Naive B cell (primary cell): ENCODE measurements at places on chromosomes 6 and 20. TPM values are rescaled to one million over a fixed set of nuclear protein-coding genes. Genes with fewer than 3 reads are reported as not detected.

The NPBWR2 gene
- not detected for polyA plus RNA-seq

The ENPP4 gene
- 7.9 TPM for polyA plus RNA-seq

The CDC25B gene
- 13.0 TPM for polyA plus RNA-seq

The TTLL9 gene
- not detected for polyA plus RNA-seq

The ISM1 gene
- not detected for polyA plus RNA-seq

The SOX18 gene
- polyA plus RNA-seq, result not detected

The MAD2L1BP gene
- polyA plus RNA-seq, result 28.6 TPM

The RBBP8NL gene
- not detected for polyA plus RNA-seq

The KCNK16 gene
- not detected for polyA plus RNA-seq

The RAET1G gene
- not detected for polyA plus RNA-seq

- H3K4me3 ChIP-seq, result no peak overlapping the region
- no peak overlapping the region for H3K27ac ChIP-seq
- peaks cover 3% of the 10 kb centered on the region for H3K4me1 ChIP-seq
- no peaks in the 10 kb centered on the region for H3K27me3 ChIP-seq
- no peak for DNase-seq
Observed at GRCh38 chr20:34989118-34989517, 33.5 kb downstream of the MYH7B start.

DNA sequence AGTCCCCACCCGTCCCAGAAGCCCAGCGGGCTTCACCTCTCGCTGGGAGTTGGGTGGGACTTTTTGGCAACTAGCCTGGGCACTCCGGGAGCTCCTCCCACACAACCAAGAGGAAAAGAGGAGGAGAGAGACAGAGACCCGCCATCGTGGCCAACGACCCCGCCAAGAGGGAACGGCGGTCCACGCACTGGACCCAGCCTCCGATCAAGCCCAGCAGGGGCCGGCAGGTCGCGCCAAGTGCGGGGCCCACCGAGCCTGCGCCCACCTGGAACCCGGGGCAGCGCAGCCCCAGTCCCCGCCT is 3.0 kb upstream of the TMEM14C start:
- peak overlapping the region; percentile 73 for H3K4me3 ChIP-seq
- H3K36me3 ChIP-seq, result no peaks in the 10 kb centered on the region
- DNase-seq, result no peak

DNA sequence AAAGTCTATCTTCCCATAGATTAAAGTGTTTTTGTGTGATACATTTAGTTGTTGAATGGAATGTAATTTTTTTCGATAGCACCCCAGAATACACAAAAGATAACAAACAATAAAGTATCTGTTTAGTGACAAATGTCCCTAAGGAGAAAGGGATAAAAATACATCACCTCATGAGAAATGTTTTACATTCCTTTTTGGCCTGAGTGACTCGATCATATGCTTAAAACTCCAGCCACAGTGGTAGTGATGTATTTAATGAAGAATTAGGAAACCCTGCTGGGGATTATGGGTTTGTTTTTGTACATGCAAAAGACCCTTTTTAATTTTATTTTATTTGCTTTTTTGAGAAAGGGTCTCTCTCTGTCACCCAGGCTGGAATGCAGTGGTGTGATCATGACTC is 4.3 kb upstream of the SGK1 start:
- H3K4me1 ChIP-seq, result peaks cover 10% of the 10 kb centered on the region
- no peak overlapping the region for H3K27ac ChIP-seq
- H3K27me3 ChIP-seq, result peaks cover 13% of the 10 kb centered on the region
- no peaks in the 10 kb centered on the region for H3K36me3 ChIP-seq
- no peak for DNase-seq

DNA sequence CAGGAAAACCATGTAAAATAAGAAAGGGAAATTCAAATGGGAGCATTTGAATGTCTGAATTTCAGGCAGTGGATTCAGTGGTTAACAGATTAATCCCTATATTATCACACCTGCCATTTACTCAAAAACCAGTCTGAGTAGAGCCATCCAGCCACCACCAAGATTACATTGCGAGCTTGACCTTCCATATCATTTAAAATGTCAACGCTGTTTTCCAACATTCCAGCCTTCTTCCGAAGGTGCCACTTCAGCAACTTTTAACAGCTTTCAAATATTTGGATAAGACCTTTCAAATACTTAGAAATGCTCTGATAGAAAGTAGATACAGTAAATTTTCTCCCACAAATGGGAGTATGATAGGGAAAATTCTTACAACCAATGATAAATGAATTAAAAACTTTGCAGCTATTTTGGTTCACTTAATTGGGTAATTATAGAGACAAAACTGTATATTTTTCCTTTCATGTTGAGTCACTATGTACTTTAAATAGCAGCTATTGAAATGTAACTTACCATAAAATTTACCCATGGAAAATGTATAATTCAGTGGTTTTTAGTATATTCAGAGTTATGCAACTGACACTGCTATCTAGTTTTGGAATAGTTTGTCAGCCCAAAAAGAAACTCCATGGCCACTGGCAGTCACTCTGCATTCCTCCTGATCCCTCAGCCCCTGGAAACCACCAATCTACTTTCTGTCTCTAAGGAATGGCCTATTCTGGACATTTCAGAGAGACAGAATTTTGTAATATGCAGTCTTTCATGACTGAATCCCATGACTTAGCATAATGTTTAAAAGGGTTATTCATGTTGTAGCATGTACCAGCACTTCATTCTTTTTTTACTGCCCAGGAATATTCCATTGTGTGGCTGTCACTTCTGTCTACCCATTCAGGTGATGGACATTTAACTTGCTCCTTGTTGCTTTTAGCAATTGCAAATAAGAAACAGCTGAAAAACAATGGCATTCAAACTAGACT is 21.5 kb downstream of the EZR start:
- H3K4me3 ChIP-seq, result peak overlapping the region; percentile 43
- H3K27me3 ChIP-seq, result no peaks in the 10 kb centered on the region
- peak overlapping the region; percentile 95 for H3K27ac ChIP-seq
- H3K4me1 ChIP-seq, result peaks cover 78% of the 10 kb centered on the region
- no peak for DNase-seq

DNA sequence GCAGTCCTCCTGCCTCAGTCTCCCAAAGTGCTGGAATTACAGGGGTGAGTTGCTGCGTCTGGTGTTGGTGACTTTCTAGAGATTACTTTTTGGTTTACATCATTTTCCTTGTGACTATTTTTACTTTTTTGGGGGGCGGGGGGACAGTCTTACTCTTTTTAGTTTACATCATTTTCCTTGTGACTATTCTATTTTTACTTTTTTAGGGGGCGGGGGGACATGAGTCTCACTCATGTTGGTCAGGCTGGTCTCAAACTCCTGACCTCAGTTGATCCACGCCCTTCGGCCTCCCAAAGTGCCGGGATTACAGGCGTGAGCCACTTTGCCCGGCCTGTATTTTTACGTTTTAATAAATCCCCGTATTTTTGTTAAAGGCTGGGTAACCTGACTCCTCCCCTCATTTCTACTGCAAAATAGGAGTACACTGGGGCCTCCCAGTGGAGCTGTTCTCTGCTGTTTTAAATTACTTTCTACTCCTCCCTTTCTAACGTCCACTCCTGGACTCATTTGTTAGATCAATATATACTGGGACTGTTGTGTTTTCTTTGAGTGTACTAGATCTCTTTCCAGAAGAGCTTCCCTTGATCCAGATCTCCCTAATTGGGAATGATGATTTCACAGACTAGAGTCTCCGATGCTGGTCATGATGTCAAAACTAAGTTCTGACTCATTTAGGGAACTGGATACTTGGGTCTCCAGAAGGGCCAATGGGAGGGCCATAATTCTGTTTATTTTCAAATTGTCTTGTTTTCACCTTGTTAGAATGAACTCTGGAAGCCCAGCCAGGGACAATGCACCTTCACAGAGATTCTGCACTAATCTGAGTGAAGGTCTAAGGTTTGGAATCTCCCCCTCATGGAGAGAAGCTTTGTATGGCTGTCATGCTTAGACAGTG is 9.2 kb downstream of the HSPA1B start:
- peaks cover 12% of the 10 kb centered on the region for H3K36me3 ChIP-seq
- H3K4me3 ChIP-seq, result peak overlapping the region; percentile 92
- no peaks in the 10 kb centered on the region for H3K27me3 ChIP-seq

- no peak for DNase-seq
- peaks cover 10% of the 10 kb centered on the region for H3K27me3 ChIP-seq
- H3K36me3 ChIP-seq, result no peaks in the 10 kb centered on the region
- H3K4me1 ChIP-seq, result no peaks in the 10 kb centered on the region
- no peak overlapping the region for H3K27ac ChIP-seq
Observed at GRCh38 chr6:17343215-17343614, 50.2 kb upstream of the CAP2 start.

DNA sequence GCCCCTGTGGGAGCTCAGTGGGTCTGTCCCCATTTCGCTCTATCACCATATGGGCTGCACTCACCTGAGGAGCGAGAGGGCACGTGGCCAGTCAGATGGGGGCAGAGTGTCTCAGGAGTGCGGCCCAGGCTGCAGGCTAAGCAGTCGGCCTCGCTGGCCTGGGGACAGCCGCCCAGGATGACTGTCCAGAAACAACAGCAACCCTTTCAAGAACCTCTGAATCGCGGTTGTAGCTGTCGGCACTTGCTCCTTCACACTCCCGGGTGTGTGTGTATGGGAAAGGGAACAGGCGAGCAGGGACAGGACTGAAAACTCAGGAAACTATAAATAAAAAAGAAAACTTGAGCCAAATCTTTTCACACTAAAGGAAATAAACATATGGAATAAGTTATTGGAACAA is 63.1 kb downstream of the TFAP2A start:
- no peak overlapping the region for H3K4me3 ChIP-seq
- DNase-seq, result no peak
- H3K36me3 ChIP-seq, result no peaks in the 10 kb centered on the region
- H3K4me1 ChIP-seq, result no peaks in the 10 kb centered on the region

DNA sequence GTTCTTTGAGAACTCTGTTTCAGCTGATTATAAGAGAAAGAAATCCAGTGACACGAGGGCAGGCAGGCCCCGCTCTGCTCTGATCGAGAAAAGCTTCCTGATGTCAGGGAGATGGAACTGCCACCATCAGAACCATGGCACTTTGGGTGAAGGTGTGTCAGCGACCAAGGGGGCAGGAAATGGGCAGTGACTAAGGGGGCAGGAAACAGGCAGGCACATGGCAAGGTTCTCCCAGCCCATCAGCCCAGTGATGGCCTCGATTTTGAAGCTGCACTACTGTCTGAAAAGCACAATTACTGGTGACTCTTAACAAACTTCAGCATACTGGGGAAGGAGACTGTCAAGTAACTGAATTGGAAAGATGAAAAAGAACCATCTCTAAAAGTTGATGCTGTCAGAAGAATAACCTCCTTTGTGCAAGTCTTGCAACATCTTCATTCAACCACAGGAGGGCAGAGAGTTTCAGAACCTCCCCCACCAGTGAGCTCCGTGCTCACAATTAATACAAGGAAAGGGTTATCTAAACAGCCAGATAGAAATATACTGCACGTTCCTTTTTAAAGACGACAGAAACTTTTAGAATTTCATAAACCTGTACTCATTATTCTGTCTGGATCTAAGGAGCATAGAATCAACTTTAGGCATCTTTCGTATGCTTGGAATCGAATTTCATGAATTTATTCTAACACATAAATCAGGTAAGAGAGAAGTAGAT is 39.1 kb downstream of the TMX4 start:
- peak overlapping the region; percentile 37 for H3K27ac ChIP-seq
- H3K36me3 ChIP-seq, result peaks cover 27% of the 10 kb centered on the region
- no peak overlapping the region for H3K4me3 ChIP-seq
- no peaks in the 10 kb centered on the region for H3K27me3 ChIP-seq

DNA sequence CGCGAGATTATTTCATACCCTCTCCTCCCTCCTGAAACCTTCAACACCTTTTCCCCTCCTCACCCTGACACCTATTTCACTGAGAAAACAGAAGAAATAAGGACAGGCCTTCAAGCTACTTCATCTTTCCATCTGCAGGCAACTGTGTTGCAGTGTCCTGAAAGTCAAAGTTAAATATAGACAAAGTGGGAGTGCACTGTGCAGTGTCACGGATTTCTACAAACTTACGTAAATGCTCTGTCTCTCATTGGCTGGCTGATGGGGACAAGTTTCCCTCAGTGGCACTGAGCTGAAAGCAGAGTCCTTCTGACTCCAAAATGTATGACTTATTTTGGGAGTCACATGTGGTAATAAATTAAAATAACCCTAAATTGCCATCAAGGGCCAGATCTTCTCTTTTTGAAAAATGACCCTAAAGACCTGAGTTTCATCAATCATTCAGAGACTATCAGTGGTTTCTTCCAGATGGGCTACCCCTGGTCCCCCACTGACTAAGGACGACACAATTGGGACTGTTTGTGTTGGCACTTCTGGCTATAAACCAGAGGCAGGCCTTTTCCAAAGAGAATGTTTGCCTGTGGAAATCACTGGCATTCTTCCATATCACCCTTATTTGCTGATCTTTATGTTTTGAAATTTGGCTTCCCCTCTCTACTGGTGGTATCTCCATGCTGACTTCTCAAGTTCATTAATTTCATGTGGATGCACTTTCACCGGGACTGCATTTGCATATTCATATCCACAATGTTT is 21.6 kb downstream of the ALDH8A1 start:
- H3K27ac ChIP-seq, result no peak overlapping the region
- H3K4me1 ChIP-seq, result no peaks in the 10 kb centered on the region
- no peak for DNase-seq
- H3K27me3 ChIP-seq, result no peaks in the 10 kb centered on the region
- H3K4me3 ChIP-seq, result no peak overlapping the region

DNA sequence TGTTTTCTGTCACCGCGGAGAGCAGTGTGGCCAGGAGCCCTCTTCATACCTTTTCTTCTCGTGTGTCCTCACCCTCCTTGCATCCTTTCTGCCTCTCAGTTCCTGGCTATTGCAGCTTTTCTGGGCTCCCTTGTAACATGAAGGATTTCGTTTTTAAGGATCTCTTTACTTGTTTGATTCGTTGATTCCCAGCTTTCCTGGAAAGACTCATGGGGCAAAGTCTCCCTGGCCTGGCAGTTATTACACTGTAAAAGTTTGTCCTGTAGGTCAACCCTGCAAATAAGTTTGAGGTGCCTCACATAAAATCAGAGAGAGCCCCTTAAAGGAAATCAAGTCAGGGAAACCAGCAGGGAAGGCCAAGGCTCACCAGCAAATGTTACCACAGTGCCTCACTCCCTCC is 70.1 kb downstream of the ISM1 start:
- no peak overlapping the region for H3K4me3 ChIP-seq
- no peak overlapping the region for H3K27ac ChIP-seq
- no peak for DNase-seq
- H3K36me3 ChIP-seq, result no peaks in the 10 kb centered on the region
- H3K27me3 ChIP-seq, result no peaks in the 10 kb centered on the region

GRCh38 chr20:42703744-42704143 is 486.0 kb downstream of the PTPRT start:
- no peaks in the 10 kb centered on the region for H3K27me3 ChIP-seq
- no peak for DNase-seq
- H3K27ac ChIP-seq, result no peak overlapping the region

GRCh38 chr6:43853066-43853650 is 83.1 kb downstream of the VEGFA start:
- H3K4me1 ChIP-seq, result no peaks in the 10 kb centered on the region
- peaks cover 13% of the 10 kb centered on the region for H3K27me3 ChIP-seq
- DNase-seq, result no peak
- no peaks in the 10 kb centered on the region for H3K36me3 ChIP-seq
